Right hindlimb (tissue), 1 donor: ENCODE measurements at places on chromosomes 2 and 18.

DNA sequence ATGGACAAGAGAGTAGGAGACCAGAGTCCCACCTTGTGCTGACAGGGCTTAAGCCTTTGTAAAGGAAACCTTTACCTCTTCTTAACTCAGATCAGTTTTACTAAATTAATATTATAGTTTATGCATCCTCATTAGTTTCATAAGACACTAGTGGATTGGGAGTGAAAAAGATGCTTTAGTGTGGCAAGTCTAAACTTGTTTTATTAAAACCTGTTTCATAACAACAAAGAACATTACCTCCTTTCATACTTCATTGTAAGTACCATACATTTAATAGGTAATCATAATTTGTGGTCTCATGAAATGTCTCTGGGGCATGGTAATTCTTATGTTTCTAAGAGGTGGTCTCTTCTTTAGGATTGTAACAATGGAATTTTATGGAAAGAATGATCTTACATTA, 63.4 kb downstream of the PIKFYVE start:
- DNase-seq: no peak

DNA sequence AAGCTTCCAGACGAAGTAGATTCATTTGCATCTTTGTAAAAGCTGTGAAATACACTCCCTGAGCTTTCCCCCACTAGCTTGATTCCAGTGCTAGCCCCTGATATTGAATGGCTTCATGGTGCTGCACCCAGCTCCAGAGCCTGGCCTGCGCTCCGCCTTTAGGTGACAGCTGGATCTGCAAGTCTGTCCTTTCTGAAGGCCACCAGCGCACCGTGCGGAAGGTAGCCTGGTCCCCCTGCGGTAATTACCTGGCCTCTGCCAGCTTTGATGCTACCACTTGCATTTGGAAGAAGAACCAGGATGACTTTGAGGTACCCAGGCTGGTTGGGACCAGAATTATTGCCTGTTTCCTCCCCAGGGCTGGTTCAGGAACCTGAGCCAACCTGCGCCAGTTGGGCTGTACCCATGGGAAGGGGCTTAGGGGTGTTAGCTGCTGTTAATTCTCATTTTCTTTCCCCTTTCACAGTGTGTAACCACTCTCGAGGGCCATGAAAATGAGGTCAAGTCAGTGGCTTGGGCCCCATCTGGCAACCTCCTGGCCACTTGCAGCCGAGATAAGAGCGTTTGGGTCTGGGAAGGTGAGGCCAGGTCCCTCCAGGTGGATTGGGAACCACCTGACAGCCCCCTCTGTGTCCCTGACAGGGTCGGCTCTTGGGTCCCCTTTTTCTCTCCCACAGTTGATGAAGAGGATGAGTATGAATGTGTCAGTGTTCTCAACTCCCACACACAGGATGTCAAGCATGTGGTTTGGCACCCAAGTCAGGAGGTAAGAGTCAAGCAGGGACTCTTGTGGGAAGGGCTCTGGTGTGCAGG, 1.3 kb downstream of the CIAO1 start:
- DNase-seq: no peak

- no peak for DNase-seq
These were observed 13.6 kb upstream of the CXCR4 start for GRCh38 chr2:136131484-136131960.

GRCh38 chr2:142873831-142874287, 3.6 kb upstream of the KYNU start:
- no peak for DNase-seq

DNA sequence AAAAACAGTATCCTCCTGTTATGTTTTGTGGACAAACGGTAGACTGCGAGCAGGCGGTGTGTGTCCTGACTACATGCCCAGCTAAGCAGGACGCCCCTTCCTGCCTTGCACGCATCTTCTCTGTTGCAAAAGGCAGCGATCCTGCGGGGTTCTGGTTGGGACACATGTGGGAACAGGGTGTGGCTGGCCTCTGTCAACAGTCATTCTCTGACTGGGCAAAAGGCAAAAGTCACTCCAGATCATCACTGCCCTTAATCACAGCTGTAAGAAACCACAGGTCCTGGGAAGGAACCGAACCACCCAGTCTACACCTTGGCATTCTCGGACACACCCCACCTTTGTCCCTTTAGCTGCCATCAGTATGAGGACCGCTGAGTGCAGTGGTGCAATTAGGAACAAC, 44.3 kb upstream of the TMEM87B start:
- no peak for DNase-seq
